NCI-H510A treated with DMSO at 0.1 percent for 48 hours (cell line): ENCODE measurements at places on chromosomes 6 and 20.

- DNase-seq = no peak
Observed at GRCh38 chr20:16588241-16588640, 15.0 kb upstream of the KIF16B start.

GRCh38 chr20:11204926-11205768 lies 531.3 kb upstream of the JAG1 start:
- DNase-seq = peak; percentile 65

GRCh38 chr6:90227673-90228072 lies 69.0 kb downstream of the BACH2 start:
- DNase-seq = no peak

GRCh38 chr20:53033176-53033575 lies 61.0 kb downstream of the TSHZ2 start:
- no peak for DNase-seq

GRCh38 chr20:4740774-4741431 lies 19.2 kb downstream of the PRND start:
- peak; percentile 25 for DNase-seq

- DNase-seq = no peak
Observed at GRCh38 chr6:140845701-140846100, 1287.0 kb upstream of the GJE1 start.

DNA sequence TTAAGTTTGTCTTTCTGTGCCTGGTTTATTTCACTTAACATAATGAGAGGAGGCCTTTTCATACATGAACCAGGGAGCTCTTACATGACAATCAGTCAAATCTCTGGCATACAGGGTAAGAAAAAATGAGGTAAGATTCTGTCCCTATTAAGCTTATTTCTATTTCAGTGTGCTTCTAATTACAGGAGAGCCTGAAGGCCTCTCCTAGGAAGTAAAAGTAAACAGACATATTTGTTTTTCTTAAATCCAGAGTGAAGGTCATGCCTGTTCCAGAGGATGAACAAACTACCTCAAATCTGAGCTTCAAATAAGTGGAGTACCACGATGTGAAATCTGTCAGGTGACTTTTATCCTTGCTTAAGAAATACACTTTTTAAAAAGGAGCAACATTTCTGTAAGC lies 72.6 kb downstream of the POPDC3 start:
- DNase-seq = no peak

DNA sequence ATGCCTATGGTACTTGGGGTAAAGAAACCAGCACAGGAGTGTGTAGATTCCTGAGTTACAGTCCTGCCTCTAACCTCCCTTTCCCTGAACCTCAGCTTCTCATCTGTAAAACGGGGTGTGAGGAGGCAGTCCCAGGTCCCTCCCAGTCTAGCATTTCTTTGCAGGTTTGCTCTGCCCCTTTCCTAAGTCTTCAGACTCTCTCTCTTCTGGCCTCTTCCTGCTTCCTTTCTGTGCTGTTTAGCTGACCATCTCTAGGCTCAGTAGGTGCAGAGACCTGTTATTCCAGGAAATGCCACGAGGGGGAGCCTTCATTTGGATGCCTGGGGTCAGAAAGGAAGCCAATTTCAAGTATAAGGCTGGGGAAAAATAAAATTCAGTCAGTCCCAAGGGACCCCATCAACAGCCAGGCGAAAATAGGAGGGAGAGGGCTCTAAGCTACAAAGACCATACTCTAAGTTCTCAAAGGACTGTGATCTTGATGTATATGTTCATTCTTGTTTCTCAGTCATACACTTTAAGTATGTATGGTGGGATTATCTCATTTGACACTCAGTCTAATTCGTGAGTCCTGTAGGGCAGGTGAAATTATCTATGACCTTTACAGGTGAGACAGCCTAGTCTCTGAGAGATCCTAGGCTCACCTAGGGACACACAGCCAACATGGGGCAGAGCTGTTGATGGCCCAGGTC lies 89.1 kb downstream of the NCR2 start:
- peak; percentile 96 for DNase-seq

DNA sequence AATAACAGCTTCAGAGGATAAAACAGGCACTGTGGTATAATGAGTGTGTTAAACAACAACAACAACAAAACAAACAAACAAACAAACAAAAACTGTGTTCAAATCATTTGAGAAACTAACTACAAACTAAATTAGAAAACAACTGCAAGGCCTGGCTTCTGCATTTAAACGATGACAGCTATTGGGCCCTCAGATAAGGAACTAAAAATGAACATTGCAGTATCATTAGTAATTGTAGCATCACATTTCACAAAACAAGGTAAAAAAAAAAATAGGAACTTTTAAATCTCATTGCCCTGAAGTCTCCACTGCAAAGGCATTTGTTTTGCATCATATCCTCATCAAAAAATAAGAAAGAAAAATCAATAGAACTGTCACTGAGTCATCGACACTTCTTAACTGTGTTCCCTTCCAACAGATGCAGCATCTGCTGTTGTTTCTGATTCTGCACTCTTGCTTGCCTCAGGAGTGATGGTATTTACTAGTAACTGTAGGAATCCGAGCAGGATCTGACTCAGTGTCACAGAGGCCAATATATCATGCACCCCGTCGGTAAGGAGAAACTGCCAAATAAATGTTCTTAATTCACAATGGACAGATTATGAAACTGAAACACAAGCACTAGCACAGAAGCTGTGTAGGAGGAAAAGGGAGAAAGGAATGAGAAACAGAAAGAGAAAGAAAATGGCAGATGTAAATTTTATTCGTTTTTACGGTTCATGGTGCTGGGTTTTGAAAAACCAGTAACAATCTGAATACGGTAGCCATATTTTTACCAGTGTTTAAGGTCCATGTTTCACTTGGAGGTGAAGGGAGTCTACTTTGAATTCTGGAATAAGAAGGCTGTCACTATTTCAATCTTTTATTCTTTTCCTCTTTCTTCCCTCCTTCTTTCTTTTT lies 365.7 kb upstream of the EPHA7 start:
- no peak for DNase-seq

DNA sequence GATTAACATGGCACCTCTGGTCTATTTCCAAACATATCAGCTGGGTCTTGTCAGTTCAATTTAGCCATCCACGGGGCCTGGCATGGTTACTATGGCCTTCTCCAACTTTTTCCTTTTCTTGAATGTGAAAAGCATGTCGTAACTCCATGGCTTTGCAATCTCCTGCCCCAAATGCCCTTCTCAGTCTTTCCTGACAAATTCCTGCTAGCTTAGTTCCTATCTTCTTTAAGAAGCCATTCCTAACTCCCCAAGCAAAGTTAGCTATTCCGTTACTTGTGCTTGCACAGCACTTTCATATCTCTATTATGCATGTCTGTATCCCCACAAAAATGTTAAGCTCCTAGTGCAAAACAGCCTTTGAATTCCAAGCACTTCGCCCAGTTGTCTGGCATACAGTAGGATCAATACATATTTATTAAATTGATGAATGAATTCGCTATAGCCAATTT lies 105.6 kb downstream of the AIG1 start:
- DNase-seq = no peak

- DNase-seq = no peak
Observed at GRCh38 chr20:63694584-63695423, 1.6 kb upstream of the TNFRSF6B start.

GRCh38 chr6:92763274-92763584 lies 656.1 kb downstream of the EPHA7 start:
- DNase-seq = no peak

GRCh38 chr6:113432521-113433334 lies 424.4 kb upstream of the MARCKS start:
- DNase-seq = no peak

DNA sequence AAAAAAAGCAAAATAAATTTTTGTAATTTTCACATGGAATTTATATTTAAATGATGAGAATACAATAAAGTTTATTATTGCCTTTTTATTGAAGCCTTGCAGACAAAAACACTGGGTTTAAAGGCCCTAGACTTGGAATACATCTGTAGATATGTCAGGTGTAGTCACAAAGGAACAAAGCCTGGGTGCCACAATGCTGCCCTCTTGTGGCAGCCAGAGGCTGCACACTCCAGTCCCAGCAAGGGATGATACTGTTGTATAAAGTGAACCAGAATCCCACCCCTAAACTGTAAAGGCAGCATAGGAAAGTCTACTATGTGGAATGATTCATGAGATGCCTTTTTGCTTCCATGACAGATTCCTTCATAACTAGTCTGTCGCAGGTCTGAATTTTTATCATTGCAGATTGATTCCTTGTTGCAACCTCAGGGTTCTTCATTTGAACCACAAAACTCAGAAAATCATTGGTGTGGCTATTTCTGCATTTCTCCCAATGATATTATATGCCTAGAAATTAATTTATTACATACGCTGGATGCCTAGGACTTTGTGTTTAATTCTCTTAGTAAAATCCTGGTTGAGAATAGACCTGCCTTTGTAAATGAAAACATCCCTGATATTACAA lies 37.0 kb downstream of the MAK start:
- DNase-seq = peak; percentile 49

GRCh38 chr20:6979621-6980020 lies 212.1 kb downstream of the BMP2 start:
- DNase-seq = no peak
